ENCODE measurements at places on chromosomes 11 and 22.

DNA sequence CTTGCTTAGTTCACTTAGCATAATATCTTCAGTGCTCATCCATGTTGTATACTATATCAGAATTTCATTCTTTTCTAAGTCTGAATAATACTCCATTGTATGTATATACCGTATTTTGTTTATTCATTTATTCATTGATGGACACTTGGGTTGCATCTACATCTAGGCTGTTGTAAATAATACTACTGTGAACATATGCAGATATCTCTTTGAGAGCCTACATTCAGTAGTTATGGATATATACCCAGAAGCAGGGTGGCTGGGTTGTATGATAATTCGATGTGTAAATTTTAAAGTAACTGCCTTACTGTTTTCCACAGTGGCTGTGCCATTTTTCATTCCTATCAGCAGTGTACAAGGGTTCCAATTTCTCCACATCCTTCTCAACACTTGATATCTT lies 116.5 kb downstream of the TMEM135 start:
- no peak for DNase-seq

GRCh38 chr11:59555601-59556114 lies 44.3 kb downstream of the OR4D9 start:
- no peak for DNase-seq

- DNase-seq: peak; percentile 44
Measured at GRCh38 chr11:129960216-129961214, 42.1 kb downstream of the PRDM10 start.

DNA sequence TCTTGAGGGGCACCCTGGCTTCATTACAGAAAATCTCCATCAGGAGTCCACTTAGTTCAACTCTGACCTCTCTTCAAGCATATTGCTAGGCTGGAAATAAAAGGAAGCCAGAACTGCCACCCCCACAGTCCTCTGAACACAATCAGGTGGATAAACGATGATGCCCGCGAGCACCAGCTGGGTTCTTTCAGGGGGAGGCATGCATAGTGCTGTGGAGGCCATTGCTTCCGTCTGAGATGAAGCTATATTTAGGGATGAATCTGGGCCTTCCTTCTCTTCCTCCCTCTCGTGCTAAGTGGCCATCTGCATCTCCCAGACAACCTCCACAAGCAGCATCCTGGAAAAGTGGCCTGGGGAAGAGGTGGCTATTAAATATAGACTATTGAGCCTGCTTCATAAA lies 3.9 kb upstream of the MICAL2 start:
- no peak for DNase-seq

DNA sequence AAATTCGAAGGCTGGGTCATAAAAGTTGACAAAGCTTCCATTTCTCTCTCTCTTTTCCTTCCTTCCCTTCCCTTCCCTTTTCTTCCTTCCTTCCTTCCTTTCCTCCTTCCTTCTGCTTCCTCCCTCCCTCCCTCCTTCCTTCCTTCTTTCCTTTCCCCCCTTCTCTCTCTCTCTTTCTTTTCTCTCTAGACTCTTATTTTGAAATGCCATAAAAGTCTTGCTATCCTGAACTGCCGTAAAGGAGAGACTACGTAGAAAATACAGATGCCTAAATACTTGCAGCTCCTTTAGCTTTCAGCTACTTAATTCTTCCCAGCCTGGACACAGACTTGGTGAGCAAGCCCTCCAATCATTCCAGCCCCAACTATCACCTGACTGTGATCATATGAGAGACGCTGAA lies 1644.4 kb downstream of the FAM181B start:
- no peak for DNase-seq

Measured in stimulated activated naive B cell treated with anti-CD40 and anti-IgM and Interleukin-4, amounts not matched to agents 10 μg/mL and 1 μg/mL and 100 μg/mL, for 72 hours (primary cell).